ENCODE measurements at places on chromosomes 3 and 15. TPM values are rescaled to one million over a fixed set of nuclear protein-coding genes. Genes with fewer than 3 reads are reported as not detected.

DNA sequence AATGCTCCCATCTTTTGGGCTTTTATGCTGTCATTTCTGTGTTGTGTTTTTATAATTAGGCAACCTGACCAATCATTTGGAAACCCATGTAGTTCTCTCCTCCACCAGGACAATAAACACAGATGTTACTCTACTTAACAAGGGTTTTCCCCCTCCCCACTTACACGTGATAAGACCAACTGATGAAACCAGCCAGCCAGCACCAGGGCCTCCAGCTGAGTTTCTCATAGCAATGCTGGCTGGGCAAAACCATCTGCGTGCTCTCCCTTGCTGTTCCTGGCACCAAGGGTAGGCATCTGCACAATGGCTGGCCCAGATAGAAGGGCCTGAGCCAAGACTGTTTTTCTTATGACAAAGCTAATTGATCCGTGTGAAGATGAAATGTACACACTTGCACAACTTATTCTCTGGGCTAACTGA lies 310.4 kb downstream of the PLCL2 start:
- no peak for DNase-seq
- H3K4me1 ChIP-seq = no peaks in the 10 kb centered on the region
- H3K27ac ChIP-seq = no peak overlapping the region
- H3K4me3 ChIP-seq = no peak overlapping the region

The ROBO1 gene
- 93.6 TPM for total RNA-seq

The DUSP7 gene
- 20.5 TPM for total RNA-seq

The ZNF80 gene
- not detected for total RNA-seq

GRCh38 chr3:65785065-65785645 lies 253.6 kb downstream of the MAGI1 start:
- no peak overlapping the region for H3K4me3 ChIP-seq
- H3K27ac ChIP-seq = no peak overlapping the region
- H3K4me1 ChIP-seq = peaks cover 2% of the 10 kb centered on the region

DNA sequence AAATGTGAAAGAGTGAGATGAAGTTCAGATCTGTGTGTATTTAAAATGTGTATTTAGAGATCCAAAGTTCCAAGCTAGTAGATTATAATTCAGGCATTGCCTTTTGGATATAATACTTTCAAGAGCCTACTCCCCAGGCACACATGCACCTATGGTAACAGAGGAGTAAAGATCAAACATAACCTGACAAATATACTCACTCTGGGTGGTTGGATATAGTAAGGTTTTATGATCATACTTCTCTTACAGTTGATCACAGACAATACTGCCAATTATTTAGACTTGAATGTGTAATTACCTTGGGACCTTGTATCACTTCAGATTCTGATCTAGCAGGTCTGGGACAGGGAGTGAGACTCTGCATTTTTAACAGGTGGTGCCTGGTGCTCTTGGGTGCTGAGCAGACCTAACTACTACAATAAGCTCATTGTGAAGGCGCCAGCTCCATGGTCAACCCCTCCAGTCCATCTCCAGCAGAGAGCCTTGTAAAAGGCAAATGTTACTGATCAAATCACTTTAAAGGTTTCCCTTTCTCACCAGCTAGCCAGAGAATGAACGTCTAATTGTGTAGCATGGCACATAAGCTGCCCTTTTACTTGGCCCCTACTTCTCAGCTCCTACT lies 55.5 kb downstream of the NBEAL2 start:
- no peaks in the 10 kb centered on the region for H3K4me1 ChIP-seq
- no peaks in the 10 kb centered on the region for H3K36me3 ChIP-seq
- no peak overlapping the region for H3K4me3 ChIP-seq
- no peaks in the 10 kb centered on the region for H3K27me3 ChIP-seq

Measured in H1 (cell line).